ENCODE measurements at places on chromosomes 3 and 15. TPM values are rescaled to one million over a fixed set of nuclear protein-coding genes. Genes with fewer than 3 reads are reported as not detected.

GRCh38 chr3:23365066-23365465, 161.9 kb downstream of the UBE2E2 start:
- no peak for DNase-seq

DNA sequence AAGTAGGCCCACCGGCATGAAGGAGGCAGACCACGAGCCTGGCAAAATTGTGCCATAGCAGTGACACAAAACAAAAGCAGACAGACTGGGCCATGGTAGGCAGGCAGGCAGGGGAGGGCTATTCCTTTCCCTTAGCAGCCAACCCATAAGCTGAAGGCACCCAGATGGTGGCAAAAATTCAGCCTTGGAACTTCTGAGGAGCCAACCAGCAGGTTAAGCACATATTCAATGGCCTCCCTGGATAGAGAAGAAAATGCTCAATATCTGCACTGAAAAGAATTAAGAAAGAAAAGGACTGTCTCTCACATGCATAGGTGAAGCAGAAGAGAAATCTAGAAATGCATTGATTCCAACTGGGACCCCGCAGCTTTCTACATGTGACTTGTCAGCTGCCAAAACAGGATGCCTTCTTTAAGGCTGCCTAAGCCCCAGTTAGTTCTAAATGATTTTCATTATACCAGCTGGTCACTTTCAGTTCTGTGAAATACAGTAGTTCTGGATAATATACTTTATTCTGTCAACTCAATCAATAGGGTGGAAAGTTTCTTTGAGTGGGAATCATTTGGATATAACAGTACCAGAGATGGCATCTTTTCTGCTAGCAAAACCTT, 2.7 kb downstream of the PRICKLE2 start:
- no peak for DNase-seq

The CCR8 gene
- total RNA-seq, result not detected

DNA sequence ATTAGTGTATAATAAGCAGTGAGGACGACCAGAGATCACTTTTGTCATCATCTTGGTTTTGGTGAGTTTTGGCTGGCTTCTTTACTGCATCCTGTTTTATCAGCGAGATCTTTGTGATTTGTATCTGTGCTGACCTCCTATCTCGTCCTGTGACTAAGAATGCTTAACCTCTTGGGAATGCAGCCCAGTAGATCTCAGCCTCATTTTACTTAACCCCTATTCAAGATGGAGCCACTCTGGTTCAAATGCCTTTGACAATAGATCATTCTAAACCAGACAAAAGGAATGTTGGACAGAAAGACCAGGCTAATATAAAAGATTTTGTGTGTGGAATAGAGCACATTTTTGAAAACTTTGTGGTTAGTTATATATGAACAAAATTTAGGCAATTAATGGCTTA, 618.5 kb upstream of the BCHE start:
- no peak for DNase-seq

- no peak for DNase-seq
These were observed 94.3 kb downstream of the CEMIP start for GRCh38 chr15:80873366-80873952.

- no peak for DNase-seq
These were observed 114.3 kb upstream of the SEMA6D start for GRCh38 chr15:47603026-47603425.

GRCh38 chr3:117133066-117133465, 423.5 kb downstream of the TUSC7 start:
- DNase-seq, result no peak

DNA sequence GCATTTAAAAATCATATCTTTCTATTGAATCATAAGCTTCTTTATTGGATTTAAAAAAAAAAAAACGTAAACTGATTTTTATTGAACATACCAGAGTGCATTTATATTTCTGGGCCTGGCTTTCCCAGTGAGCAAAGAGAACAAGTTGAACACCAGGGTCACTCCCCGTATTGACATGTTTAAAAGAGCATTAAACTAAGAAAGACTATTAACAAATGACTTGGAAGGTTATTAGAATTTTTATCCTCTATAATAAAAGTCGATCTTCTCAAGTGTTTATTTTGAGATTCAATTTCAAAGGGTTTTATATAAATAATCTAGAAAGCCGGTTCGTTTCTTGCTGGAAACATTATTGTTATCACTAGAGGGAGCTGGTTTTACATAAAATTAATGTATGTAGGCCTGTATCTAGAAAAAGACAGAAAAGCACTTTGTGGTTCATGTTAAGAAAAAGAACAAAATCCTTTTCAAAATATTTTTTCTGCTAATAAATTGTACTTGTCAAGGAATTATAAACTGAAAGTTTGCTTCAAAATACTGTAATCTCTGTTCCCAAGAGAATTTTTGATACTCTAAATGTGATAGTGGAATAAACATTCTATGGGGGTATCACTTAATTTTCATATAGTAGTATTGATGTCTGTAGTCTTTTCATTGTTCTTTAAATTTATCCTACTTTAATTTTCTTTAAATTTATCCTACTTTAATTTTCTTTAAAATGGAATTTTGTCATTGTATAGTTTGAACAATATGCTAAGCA, 321.8 kb upstream of the MME start:
- no peak for DNase-seq

The CTXN2 gene
- total RNA-seq, result not detected

The ISLR2 gene
- total RNA-seq, result 0.69 TPM

- DNase-seq, result no peak
These were observed 139.3 kb downstream of the SOX2 start for GRCh38 chr3:181851063-181851462.

The APBA2 gene
- 3.0 TPM for total RNA-seq

GRCh38 chr15:29115093-29115991, 154.3 kb downstream of the NSMCE3 start:
- DNase-seq, result no peak

The PLSCR5 gene
- total RNA-seq, result not detected

DNA sequence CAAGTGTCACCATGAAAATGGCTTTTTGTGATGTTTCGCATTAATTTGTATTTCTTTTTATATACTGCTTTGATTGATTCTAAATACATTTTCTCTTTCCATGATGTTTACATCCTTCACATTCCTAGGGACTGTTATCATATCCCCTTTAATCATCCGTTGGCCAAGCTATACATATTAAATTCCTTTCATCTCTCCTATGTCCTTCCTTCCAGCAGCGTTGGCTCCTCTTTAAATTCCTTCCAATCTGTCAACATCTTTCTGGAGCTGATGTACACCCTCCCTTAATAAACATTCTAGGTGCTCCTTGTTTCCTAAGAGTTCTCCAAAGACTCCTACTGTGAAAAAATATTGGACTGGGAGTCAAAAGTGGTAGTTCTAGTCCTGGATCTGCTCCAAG, 87.8 kb downstream of the IGF2BP2 start:
- no peak for DNase-seq

DNA sequence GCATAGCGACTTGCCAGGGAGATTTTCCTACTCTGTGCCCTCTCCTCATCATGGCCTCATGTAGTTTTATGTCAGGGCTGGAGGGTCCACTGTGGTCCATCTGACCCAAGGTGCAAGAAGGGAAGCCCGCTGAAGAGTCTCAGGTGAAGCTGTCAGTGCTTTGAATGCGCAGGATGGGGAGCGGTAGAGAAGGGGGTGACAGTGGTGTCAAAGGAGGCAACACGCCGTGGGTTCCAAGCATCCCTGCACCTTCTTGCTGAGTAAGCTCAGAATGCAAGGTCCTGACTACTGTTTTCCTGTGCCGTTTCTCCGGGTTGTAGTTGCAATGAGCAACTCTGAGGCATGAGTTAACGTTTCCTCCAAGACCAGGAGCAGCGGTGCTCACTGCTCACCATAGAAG, 44.9 kb upstream of the RAB6B start:
- DNase-seq, result no peak

The CP gene
- 24.3 TPM for total RNA-seq

GRCh38 chr3:104519468-104520227, 847.1 kb upstream of the ALCAM start:
- DNase-seq, result no peak

DNA sequence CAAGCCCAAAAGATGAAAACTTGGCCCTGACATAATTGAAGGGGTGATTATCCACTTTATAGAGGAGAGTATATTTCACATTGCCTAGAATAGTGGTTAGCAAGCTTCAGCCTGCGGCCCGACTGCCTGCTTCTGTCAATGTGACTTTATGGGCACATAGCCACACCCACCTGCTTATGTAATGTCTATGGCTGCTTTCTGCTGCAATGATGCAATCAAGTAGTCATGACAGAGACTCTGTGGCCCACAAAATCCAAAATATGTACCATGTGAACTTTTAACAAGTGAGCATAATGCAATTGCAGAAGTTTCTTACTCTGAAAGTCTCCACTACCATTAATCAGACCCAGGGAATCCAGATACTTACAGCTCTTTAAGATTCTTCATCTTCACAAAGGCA, 103.1 kb downstream of the LRIG1 start:
- DNase-seq, result no peak

- no peak for DNase-seq
These were observed 10.3 kb upstream of the RFTN1 start for GRCh38 chr3:16523778-16524177.

GRCh38 chr15:69535101-69535638, 82.6 kb downstream of the RPLP1 start:
- no peak for DNase-seq

DNA sequence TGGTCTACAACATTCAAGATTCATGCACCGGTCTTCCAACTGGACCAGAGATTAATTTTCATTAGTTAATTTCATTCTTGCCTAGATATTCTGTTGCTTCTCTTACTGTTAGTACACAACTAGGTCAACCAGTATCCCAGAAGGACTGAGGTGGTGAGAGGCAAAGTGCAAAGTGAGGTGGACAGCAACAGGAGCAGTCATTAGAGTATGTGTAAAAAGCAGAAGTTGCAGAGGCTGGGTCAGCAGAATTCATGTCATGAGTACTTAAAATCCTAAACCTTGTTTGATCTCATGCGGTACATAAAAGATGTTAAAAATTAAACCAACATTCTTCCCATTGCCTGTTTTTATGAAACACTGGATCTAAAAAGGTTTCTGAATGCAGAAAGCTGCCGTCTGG, 46.7 kb downstream of the PARP14 start:
- no peak for DNase-seq

- no peak for DNase-seq
These were observed 163.1 kb downstream of the TLE3 start for GRCh38 chr15:69934607-69935006.

The IMPG2 gene
- total RNA-seq, result 0.32 TPM

DNA sequence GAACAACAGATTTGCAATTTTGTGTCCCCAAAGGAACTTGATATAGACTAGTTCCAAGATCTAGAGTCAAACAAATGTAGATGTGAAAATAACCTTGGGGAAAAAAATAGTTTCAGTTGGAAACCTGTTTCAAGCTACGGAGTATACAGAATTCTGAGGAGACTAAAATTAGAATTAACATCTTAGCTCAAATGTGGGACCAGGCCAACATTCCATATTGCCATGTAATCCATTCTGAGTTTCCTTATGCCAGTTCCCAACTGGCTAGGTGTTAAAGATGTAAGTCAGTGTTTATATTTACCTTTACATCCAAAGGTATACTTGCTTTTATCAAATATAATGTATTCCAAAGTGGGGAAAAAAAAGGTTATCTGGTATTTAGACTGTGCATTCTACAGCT, 76.3 kb downstream of the UBE3A start:
- DNase-seq, result no peak

DNA sequence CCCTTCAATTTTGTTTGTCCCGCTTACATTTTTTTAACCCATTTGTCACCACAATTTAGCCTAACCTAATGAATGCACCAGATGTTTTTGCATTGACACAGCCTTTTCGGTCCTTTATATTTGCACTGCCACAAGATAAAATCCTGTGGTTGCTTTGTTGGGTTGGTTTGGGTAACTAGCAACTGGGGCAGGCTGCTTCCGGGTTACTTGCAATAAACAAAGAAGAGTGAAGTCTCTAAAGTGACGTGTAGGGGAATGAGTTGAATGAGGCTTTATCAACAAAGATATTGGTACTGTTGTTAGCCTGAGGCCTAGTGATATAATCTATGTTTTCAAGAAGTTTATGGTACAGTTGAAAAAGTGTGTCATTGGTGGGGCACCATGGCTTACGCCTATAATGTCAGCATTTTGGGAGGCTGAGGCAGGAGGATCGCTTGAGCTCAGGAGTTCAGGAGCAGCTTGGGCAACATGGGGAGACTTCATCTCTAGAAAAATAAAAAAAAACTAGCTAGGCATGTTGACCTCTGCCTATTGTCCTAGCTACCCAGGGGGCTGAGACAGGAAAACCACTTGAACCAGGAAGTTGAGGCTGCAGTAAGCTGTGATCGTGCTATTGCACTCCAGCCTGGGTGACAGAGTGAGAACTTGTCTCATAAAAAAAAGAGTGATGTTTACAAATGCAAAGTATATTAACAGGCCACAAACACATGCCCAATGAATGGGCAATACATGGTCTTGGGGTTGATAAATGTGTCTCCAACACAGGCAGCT, 121.8 kb downstream of the OXSM start:
- DNase-seq, result no peak

- DNase-seq, result no peak
These were observed 274.9 kb upstream of the TGFBR2 start for GRCh38 chr3:30331519-30331918.

DNA sequence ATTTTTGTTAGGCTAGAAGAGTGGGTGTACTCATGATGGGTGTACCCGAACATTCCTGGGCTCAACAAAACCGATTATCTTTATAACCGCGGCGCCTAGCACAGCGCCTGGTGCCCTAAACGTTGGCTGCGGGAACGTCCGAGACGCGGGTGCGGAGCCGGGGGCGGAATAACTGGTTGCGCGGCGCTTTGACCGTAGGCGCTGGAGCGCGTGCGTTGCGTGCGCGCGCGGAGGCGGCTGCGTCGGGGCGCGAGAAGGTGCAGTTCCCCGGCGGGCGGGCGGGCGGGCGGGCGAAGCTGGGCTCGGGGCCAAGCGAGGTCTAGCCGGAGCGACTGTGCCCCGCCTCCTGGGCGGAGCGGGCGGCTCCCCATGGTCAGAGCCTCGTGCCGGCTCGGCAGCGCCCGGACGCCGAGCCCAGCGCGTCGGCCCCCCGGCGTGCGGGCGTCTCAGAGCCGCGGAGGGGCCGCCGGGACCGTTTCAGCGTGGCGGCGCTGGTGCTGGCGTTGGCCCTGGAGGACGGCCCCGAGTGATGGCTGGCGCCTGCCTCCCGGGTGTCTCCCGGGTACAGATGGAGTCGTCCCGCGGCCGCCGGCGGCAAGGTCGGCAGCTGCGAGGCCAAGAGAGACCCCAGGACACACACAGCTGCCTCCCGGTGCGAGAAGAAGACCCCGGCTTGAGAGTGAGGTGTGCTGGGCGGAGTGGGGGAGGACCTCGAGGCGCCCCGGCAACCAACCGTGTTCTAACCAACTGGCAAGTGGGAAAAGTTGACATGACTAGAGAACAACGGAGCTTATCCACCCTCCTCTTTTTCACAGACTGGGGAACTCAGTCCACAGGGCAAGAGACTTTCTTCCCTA, at the start of gene PLAAT1:
PLAAT1 (plus strand) TSS at position 373 of the 857 bp plus-strand sequence. CDS start 14,429 bp downstream, outside the sequence.
- DNase-seq, result no peak

GRCh38 chr3:149247929-149248691, 26.5 kb upstream of the CP start:
- no peak for DNase-seq

The TF gene
- 111 TPM for total RNA-seq

DNA sequence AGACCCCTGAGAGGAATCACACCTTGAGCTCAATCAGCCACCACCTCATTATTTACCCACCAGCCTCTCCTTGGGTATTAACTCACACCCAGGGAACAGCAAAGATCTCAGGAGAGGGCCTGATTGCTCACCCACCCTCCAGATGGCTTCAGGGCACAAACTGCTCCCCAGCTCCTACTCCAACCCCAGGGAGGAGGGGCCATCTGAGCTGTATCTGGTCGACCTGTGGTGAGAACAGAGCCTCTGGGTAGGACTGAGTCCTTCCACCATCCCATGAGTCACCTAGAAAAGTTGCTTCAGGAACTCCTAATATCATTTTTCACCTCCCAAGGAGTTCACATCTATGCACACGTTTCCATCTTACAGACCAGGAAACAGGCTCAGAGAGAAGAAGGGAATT, 44.8 kb upstream of the HES1 start:
- no peak for DNase-seq

The RAD51 gene
- total RNA-seq, result 0.84 TPM
